ENCODE measurements at places on chromosomes 5 and 9.

DNA sequence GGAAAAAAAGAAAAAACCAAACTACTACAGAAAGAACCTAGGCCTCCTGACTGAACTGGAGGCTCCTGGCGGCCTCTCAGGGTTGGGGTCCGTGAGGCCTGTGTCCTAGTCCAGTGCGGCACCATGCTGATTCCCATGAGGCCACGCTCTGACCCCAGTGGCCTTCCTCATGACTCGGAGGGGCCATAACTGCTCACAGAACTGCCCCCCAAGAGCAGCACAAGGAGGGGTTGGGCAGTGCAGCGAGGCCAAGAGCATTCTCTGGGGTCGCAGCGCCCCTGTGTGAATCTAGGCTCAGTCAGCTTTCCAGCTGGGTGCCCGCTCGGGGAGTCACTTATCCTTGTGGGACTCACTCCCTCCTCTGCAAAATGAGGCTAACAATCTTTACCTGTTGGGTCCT, 79.3 kb upstream of the FBXW11 start:
- no peak for DNase-seq

DNA sequence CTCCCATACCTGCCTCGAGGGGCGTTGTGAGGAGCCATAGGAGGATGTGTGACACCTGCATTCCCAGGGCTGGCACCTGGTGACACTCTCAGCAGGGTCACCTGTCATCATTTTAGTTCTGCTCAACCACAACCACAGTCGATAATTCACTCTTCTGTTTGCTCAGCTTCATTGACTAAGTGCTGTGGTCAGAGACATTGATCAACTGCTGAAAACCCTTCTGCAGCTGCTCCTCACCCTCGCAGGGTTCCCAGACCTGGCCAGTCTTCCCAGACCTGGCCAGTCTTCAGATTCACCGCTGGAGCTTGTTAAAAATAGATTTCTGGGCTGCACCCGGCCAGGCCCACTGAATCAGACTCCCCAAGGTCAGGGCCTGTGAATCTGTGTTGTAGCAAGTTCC, 92.8 kb downstream of the MVB12B start:
- DNase-seq, result no peak

DNA sequence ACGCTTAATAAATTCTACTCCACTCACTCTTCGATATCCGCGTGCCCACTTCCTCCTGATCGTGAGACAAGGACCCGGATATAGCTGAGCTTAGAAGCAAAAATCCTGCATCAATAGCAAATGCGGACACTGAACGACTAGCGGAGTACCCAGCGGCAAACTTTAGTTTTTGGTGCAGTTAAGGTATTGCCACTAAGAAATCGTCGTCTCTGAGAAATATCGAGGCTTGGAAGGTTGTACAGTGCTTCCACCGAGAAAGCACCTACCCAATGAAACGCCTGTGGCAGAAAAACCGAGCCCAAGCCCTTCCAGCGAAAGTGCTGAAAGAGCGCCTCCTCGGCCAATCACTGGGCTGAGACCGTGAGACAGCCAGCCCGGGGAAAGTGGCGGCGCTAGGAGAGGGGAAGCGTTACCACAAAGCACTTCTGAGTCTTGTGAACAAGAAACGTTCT, 32.2 kb downstream of the ANXA2R start:
- DNase-seq, result peak; percentile 84

DNA sequence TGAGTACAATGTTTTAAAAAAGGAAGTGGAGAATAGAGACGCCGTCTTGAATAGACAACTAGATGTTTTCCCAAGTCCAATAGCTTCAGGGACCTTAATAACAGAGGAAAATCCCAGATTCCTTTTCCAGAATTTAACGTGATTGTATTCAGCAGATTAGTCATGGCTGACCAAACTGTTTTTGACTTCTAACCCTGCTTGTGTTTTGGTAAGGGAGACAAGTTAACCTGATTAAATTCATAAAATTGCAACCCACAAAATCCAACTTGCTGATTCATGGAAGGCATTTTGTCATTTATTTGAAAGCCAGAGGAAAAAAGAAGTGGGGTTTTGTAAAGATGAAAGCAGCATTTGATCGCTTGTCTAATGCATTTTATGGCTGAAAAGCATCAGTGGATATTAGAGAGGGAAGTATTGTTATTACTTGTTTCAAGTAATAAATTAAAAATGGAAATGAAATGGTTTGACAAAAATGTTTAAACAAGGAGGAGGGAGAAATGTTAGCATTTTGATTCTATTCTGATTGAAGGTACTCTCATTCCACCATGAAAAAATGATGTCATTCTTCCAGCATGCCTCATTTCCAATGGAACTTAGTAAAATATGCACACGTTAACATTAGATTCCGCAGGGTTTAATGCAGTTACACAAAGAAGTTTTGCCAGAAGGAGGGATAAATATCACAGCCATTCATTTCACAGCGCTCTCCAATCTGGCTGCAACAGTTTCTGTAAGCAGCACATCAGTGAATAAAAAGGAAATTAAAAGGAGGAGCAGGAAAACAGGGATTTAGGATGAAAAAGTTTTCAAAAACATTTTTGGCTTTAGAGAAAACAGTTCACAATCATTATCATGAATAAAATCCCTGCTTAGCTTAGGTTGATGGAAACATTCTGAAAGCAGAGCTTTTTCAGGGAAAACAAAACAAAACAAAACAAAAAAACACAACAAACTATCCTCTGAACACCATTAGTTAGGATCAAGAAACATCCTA, 314.7 kb downstream of the PRR16 start:
- DNase-seq, result peak; percentile 73

DNA sequence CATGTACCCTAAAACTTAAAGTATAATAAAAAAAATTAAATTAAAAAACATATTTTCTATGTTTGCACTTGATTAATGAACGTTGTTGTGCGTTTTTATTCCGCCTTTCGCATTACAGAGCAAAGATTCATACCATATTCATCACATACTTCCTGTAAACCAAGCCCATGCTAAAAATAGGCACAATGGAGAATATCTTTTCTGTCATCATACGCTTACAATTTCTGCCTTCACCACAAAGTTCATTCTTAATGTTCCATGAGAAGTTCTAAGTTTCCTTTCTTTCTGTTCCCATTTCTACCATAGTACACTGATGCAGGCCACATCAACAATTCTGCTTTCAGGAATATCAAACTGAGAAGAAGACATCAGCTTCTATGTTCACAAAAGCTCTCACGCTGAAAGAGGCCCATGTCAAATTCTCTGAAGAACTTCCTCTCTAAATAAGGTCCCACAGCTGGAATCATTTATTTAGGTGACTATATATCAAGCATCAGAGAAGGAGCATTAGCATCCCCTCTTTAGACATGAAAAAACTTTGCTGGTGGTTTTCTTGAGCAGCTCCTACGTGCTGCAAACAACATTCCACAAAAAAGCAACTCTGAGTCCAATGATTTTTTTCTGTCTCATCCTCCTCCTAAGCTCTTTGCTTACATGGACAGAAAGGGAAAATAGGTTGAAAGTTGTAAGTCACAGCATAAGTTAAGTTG, 456.4 kb downstream of the CDH10 start:
- peak; percentile 58 for DNase-seq

DNA sequence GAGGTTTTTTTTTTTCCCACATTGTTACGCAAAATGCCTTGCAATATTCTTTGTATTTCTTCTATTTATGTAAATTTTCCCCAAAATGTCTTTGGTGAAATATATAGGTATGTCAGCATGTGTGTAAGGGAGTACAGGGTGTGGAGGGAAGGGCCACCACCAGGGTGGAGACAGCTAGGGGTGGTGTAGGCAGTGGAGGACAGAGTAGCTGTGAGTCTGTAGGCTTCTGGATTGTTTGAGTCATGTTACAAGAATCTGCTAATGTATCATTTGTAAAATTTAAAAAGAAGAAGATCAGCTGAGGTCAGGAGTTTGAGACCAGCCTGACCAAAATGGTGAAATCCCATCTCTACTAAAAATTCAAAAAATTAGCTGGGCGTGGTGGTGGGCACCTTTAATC, 175.5 kb downstream of the NXNL2 start:
- peak; percentile 12 for DNase-seq

DNA sequence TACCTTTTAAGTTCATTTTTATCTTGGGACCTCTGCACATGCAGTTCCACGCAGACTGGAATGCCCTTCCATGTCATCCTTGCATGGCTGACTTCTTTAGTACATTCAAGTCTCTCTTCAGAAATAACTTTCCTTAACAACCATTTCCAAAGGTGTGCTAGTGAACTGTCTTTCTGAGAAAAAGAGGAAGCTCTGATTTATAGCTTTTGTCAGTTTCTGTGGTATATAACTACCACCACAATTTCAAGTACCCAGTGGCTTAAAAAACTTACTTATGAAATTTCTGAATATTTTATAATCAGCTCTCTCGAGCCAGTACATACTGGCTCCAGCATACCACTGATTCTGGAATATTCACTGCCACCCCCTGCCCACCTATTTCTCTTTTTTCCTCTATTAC, 1613.8 kb downstream of the MAT2B start:
- DNase-seq, result no peak

GRCh38 chr5:133222521-133222920, 170.7 kb downstream of the HSPA4 start:
- DNase-seq, result no peak

GRCh38 chr9:34463098-34463900, 4.7 kb downstream of the DNAI1 start:
- DNase-seq, result peak; percentile 41

DNA sequence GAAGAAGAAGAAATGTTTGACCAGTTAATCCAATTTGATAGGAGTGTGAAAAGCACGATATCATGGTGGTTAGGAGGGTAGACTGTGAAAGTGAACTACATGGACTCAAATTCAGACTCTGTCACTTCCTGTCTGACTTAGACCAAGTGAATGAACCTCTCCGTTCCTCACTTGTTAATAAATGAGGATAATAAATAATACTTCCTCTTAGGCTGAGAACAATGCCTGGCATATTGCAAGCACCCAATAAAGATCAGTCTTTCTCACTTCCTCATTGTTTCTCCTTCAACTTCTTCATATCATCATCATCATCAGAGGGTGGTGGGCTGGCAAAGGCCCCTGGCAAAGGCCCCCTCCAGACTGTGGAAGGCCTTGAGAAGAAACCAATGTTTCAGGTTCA, 148.7 kb downstream of the CDK5RAP2 start:
- DNase-seq, result no peak

- DNase-seq, result no peak
Observed at GRCh38 chr5:55421074-55421529, 113.3 kb downstream of the MTREX start.

DNA sequence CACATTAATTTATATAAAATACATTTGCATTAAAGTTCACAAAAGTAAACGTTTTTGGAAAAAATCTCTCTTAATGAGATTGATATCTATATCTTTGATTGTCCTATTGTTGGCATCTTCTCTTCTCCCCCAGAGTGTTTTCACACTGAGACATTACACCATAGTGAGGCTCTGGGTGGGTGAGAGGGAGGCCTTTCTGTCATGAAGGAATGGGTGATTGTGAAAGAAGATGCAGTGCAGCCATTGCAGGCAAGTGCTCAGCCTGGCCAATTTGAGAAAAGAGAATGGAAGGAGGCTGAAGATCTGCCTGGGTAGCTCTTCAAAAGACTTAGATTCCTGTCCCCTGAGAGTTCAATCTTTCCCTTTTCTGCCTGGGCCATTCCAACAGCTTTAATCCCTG, 140.8 kb downstream of the SLC12A2 start:
- DNase-seq, result no peak

- peak; percentile 88 for DNase-seq
Observed at GRCh38 chr9:92562461-92562967, 26.7 kb upstream of the ECM2 start.

GRCh38 chr5:84242286-84242685, 142.4 kb downstream of the EDIL3 start:
- DNase-seq, result peak; percentile 91

DNA sequence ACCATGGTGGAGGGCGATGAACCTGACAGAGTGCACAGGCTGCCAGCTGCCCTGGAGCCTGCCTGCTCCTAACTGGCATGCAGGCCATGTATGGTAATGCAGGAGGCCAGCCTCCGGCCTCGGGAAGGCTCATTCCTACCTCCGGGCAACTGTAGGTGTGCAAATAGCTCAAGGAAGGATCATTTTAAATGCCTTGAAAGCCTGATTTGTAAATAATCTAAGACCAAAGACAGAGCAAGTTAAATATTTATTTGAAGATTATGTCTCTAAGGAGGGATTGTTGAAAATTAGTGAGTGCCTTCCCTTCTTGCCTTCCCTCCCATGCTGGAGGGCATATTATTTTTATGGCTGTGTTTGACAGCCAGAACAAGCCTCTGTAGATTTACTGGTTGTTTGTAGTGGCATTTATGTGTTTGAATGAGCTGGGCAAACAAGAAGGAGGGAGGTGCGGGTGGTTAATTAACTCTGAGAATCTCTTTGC, 285.7 kb upstream of the TUT7 start:
- no peak for DNase-seq

GRCh38 chr5:7927466-7928375, 58.8 kb downstream of the MTRR start:
- DNase-seq, result peak; percentile 54

DNA sequence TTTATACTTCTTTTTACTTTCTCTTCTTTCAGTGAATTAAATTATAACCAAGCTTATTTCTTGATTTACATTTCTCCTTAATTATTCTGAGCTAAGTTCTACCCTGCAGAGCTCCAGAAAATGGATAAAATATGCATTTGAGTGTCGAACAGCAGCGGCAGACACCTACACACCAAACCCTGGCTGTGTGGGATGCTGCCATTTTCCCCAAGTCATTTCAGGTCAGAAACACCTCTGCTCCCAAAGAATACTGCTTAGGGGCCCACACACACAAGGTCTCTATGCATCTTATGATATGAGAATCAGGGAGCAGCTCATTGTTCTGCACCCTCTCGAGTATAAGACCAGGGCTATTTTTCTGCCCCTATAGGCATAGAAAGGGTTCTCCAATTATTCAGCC, 122.3 kb downstream of the CMYA5 start:
- DNase-seq, result no peak

GRCh38 chr9:126862104-126862761, 1.8 kb downstream of the ZBTB34 start:
- DNase-seq, result no peak

- peak; percentile 37 for DNase-seq
Observed at GRCh38 chr9:132044176-132044875, 35.3 kb downstream of the MED27 start.

- DNase-seq, result peak; percentile 4
Observed at GRCh38 chr5:13328316-13328715, 616.2 kb downstream of the DNAH5 start.

- DNase-seq, result peak; percentile 73
Observed at GRCh38 chr9:122099271-122099869, 6.3 kb upstream of the TTLL11 start.

GRCh38 chr5:2130361-2130760, 247.6 kb upstream of the IRX4 start:
- no peak for DNase-seq

DNA sequence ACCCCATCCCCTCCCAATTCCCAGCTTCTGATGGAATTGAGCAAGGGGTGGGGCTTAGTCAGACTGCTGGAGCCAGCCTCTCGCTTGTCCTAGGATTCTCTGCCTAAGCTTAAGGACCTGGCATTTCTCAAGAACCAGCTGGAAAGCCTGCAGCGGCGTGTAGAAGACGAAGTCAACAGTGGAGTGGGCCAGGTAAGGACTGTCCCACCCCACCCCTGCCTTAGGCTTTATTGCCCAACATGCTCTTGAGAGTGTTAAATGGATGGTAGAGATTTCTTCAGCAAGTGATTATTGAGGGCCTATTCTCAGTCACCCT, 1.1 kb downstream of the SLC35A4 start:
- no peak for DNase-seq

- DNase-seq, result peak; percentile 70
Observed at GRCh38 chr5:126044111-126044668, 379.0 kb upstream of the GRAMD2B start.

- no peak for DNase-seq
Observed at GRCh38 chr9:126374366-126374781, 47.7 kb downstream of the MVB12B start.

GRCh38 chr5:7462758-7463157, 66.8 kb downstream of the ADCY2 start:
- no peak for DNase-seq

Data from fibroblast of skin of scalp (primary cell).